Pulmonary artery endothelial cell (primary cell): ENCODE measurements at places on chromosomes 6 and 20. TPM values are rescaled to one million over a fixed set of nuclear protein-coding genes. Genes with fewer than 3 reads are reported as not detected.

Gene PDYN
- total RNA-seq: not detected in 2 replicates

Gene CYP24A1
- total RNA-seq: not detected in 2 replicates

Gene CST5
- not detected in 2 replicates for total RNA-seq

Gene ZHX3
- 8.8 and 9.0 TPM in 2 replicates for total RNA-seq

Gene CHRNA4
- not detected in 2 replicates for total RNA-seq

Gene MUC22
- not detected in 2 replicates for total RNA-seq

Gene PTGIS
- 1.8 and 8.1 TPM in 2 replicates for total RNA-seq

Gene CST2
- total RNA-seq: not detected in 2 replicates

Gene TRIM40
- total RNA-seq: not detected in 2 replicates

Gene CST7
- not detected in 2 replicates for total RNA-seq

Gene MCHR2
- total RNA-seq: not detected in 2 replicates

Gene SLC52A3
- not detected in 2 replicates for total RNA-seq

Gene PEX3
- 21.6 and 26.2 TPM in 2 replicates for total RNA-seq

Gene CLPSL2
- total RNA-seq: not detected in 2 replicates

Gene KIAA1755
- 0.07 TPM in 2 replicates for total RNA-seq

Gene ISM1
- under 0.01 and 0.04 TPM in 2 replicates for total RNA-seq

Gene WFDC5
- total RNA-seq: not detected in 2 replicates

Gene ROMO1
- 110 and 266 TPM in 2 replicates for total RNA-seq
